ENCODE measurements at places on chromosomes 4 and X. TPM values are rescaled to one million over a fixed set of nuclear protein-coding genes. Genes with fewer than 3 reads are reported as not detected.

DNA sequence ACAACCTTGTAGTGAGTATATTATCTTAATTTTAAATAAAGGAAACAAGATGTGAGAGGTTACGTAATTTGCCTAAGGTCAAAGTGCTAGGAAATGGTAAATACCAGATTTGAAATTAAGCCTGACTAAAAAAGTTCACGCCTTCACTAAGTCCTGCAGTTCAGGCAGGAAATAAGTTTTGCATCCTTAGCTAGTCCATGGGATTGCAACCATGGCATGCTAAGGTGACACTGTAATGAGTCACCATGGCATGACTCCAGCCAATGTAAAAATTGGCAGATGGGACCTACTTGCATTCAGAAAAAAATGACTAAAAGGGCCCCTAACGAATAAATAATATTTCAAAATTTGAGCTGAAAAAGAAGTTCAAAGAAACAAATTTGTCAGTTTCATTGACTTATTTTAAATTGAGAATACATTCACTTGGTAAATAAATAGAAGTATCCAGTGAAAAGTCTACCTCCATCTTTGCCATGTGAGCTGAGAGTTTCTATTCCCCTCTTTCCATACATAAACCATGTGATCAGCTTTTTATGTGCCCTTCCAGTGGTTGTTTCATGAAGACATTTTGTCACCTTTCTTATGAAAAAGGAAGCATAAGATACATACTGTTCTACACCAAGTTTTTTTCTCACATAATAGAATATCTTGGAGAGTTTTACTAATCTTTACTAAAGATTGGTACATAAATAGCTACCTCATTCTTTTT, 72.4 kb downstream of the ANKRD50 start:
- no peak for DNase-seq

DNA sequence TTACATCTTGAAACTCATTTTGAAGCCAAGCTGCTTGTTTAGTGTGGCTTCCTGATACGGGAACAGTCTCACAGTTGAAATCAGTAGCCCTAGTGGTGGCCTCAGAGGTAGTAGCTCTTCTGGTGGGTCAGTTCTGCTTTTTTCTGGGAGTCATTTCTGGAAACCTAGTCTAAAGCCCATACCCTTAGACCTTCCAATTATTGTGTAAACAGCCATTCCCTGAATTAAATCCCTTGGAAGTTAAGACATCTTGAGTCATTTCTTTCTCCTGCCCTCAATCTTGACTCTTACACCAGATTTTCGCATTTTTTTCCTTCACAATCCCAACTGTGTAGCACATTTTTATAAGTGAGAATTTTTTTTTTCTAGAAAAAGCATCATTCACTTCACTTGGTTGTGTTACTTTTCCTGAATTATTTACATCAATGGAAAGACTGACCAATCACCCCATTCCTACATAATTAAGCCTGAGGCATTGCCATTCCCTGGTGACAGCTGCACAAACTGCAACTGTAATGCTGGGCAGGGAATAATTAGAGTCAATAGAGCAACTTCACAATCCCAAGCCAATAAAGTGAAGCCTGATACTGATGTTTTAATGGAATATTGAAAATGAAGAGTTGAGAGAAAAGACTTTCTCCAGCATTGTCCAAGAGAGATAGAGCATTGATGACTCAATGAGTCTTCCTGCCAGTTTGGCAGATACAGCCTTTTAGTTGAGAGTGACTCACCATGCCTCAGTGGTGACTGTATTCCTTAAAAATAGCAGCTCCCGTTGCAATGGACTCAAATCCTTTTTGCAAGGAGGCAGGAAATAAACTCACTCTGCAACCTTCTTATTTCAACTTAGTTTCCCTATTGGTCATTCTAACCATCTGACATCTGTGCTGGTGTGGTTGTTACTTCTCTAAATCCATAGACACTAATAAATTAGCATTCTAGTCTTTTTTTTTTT, 13.0 kb upstream of the SEPSECS start:
- no peak for DNase-seq

DNA sequence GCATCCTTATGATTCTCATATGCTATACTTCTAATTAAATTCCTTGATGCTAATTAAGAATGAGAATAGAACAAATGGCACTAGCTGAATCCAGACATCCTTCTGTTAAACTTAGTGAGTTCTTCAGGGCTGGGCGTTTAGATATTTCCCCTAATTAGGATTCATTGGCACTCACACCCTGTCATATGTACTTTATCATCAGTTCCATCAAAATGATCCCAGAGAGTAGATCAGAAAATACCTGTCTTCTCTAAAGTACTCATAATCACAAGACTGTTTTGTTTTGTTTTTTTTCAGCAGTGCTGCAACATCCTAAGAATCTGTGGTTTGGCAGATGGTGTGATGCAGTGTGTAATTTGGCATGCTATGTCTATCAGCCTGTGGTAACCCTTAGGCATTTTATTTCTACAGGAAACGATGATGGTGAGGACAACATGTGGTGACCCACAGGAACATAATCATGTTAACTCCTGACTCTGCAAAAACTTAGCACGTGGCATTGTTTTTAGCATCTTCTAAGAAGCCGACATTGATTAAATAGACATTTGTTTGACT, 2528.4 kb downstream of the ARAP2 start:
- no peak for DNase-seq

GRCh38 chr4:8439914-8440491, 520 bp downstream of the ACOX3 start:
- DNase-seq, result no peak

- DNase-seq, result no peak
These were observed 723.9 kb downstream of the SH3BGRL start for GRCh38 chrX:81925812-81926211.

- DNase-seq, result peak; percentile 55
These were observed 105.6 kb downstream of the HNRNPD start for GRCh38 chr4:82268050-82268825.

DNA sequence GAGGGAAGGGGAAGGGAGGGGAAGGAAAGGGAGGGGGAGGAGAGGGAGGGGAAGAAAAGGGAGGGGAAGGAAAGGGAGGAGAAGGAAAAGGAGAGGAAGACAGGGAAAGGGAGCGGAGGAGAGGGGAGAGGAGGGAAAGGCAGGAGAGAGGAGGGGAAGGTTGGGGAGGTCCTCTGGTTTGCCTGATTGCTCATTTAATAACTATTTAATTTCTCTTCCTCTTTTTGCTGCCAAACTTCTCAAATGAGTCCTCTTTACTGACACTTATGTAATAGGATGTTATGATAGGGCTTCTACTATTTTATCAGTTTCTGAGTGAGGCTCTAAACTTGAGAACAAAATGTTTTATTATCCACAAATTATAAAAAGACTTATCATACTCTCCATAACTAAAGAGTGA, 35.4 kb upstream of the PPA2 start:
- no peak for DNase-seq

- DNase-seq, result no peak
These were observed 21.0 kb downstream of the MAN2B2 start for GRCh38 chr4:6595897-6596537.

GRCh38 chr4:134219043-134219442, 17.5 kb upstream of the PABPC4L start:
- no peak for DNase-seq

GRCh38 chrX:49277535-49277830, 7.9 kb downstream of the PPP1R3F start:
- DNase-seq, result no peak

DNA sequence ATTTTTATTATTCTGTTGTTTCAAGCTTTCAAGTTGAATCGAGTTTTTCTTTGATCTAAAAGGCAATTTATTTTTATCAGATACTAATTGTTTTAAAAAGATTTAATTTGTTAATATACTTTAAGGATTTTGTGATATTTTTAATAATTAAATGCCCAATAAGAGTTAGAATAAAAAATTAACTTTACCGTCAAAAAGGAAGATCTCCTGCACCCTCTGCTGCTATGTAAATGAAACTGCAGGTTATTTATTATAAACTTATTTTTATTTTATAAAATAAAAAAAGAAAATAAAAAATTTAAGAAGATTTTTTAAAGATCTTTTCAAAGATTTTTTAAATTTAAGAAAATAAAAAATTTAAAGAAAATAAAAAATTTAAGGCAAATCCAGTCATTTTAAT, 166.1 kb downstream of the CCSER1 start:
- DNase-seq, result no peak

DNA sequence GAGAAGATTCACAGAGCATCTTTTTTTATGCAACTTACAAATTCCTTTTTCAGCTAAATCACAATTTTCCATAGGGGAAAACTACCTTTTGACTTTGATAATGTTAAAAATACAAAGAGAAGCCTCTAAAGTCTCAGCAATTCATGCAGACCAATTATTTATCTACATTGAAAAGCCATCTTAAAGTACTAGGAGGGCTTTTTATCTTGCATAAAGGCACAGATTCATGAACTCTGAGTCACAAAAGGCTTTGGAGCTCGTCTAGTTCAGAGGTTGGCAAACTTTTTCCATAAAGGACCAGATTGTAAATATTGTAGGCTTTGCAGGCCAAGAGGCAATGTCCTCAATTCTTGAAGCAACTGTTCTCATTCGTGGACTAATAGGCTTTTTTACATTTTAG, 210.4 kb upstream of the HDX start:
- DNase-seq, result no peak

The AR gene
- 5.0 TPM for total RNA-seq

The GPC4 gene
- 41.9 TPM for total RNA-seq

The RRH gene
- total RNA-seq, result not detected

The HTN1 gene
- not detected for total RNA-seq

The HSFX2 gene
- total RNA-seq, result not detected

The SYP gene
- 4.2 TPM for total RNA-seq

All from lower lobe of right lung (tissue), 2 donors.